ENCODE measurements at places on chromosomes 12 and 14. TPM values are rescaled to one million over a fixed set of nuclear protein-coding genes. Genes with fewer than 3 reads are reported as not detected.

The RBMS2 gene
- 2.2 TPM for total RNA-seq

DNA sequence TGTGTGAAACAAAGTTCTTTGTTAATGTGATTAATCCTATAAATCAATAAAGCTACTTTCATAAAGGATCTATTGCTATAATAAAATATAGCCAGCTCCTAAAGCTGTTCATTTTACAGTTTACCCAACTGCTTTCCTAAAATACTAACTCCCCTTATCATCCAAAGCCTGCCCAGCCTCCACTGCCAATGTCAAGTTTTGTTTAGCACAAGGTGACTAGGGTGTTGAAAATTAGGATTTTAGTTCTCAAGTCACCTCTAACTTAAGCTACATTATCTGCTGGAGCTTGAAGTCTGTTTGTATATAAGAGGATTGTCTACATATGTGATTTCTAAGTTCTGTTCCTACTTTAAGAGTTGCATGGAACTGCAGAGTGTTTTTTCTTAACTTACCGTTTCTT is 86.3 kb downstream of the CCER1 start:
- no peaks in the 10 kb centered on the region for H3K36me3 ChIP-seq
- no peaks in the 10 kb centered on the region for H3K4me1 ChIP-seq
- H3K4me3 ChIP-seq: no peak overlapping the region
- no peak overlapping the region for H3K27ac ChIP-seq
- DNase-seq: no peak
- no peaks in the 10 kb centered on the region for H3K27me3 ChIP-seq

DNA sequence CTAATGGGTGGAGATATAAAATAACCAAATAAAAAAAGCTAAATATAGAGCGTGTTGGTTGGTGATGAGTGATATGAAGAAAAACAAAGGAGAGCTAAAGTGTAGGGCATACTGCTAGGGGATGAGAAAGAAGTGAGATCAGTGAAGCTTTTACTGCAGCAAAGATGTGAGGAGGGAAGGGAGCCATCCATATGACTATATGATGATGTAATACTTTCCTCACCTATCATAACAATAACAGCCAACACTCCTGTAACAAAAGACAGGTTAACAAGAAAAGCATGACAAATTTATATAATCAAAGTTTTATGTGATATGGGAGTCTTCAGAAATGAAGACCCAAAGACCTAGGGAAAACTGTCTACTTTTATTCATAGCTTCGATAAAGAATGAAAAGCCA is 57.4 kb upstream of the LRFN5 start:
- H3K27ac ChIP-seq: no peak overlapping the region
- H3K4me1 ChIP-seq: no peaks in the 10 kb centered on the region
- no peak for DNase-seq
- H3K27me3 ChIP-seq: no peaks in the 10 kb centered on the region
- no peaks in the 10 kb centered on the region for H3K36me3 ChIP-seq
- no peak overlapping the region for H3K4me3 ChIP-seq

DNA sequence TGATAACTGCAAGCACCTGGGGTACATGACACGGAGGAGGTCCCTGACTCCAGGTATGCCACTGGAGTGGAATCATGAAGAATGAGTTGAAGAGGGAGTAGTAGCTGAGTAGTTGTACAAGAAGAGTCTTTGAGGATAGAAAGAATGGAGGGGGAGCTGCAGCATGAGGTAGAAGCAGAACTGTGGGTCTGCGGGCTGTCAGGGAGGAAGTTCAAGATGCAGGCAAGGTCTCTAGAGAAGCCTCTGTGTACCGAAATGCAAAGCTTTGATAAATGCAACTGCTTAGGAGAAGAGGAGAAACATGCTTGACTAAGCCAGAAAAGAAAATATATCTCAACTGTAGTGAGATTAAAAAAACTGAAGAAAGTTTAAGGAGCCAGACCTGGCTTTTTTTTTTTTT is 91.5 kb downstream of the CPNE8 start:
- no peak overlapping the region for H3K4me3 ChIP-seq
- no peaks in the 10 kb centered on the region for H3K27me3 ChIP-seq
- DNase-seq: no peak
- H3K4me1 ChIP-seq: no peaks in the 10 kb centered on the region

- no peak overlapping the region for H3K4me3 ChIP-seq
- peaks cover 29% of the 10 kb centered on the region for H3K4me1 ChIP-seq
- H3K27ac ChIP-seq: no peak overlapping the region
- H3K36me3 ChIP-seq: peaks cover 5% of the 10 kb centered on the region
- no peaks in the 10 kb centered on the region for H3K27me3 ChIP-seq
- DNase-seq: no peak
Measured at GRCh38 chr12:3755898-3756297, 3.0 kb upstream of the CRACR2A start.

GRCh38 chr14:76498463-76498935 is 122.6 kb downstream of the ESRRB start:
- H3K27ac ChIP-seq: no peak overlapping the region
- no peaks in the 10 kb centered on the region for H3K36me3 ChIP-seq
- DNase-seq: no peak
- H3K27me3 ChIP-seq: peaks cover 2% of the 10 kb centered on the region
- no peak overlapping the region for H3K4me3 ChIP-seq

- no peak overlapping the region for H3K4me3 ChIP-seq
- no peaks in the 10 kb centered on the region for H3K4me1 ChIP-seq
- no peak for DNase-seq
Measured at GRCh38 chr14:52995998-52996397, 45.1 kb upstream of the FERMT2 start.

Data from activated CD4-positive, alpha-beta memory T cell treated with anti-CD3 and anti-CD28 coated beads for 36 hours (primary cell).